ENCODE measurements at places on chromosomes 1 and 21.

- no peak for DNase-seq
Observed at GRCh38 chr1:89271341-89272015, 1.2 kb downstream of the GBP5 start.

DNA sequence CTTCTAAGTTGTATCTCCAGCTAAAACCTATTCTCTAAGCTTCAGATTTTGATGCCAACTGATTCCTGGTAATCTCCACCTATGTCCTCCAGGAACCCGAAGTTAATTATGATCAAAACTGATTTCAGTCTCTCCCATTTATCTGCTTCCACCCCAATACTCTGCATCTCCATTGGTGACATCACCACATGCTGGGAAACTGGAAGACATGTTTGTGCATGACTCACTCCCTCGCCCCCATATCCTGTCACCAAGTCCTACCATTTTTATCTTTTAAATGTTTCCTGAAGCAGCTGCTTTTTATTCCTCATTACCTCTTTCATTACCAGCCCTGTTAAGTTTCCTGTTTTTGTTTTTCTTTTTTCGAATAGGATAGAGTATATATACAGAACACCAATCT is 228.5 kb downstream of the LRRC40 start:
- DNase-seq, result no peak

GRCh38 chr1:30058970-30059369 is 664.4 kb downstream of the MATN1 start:
- DNase-seq, result no peak

DNA sequence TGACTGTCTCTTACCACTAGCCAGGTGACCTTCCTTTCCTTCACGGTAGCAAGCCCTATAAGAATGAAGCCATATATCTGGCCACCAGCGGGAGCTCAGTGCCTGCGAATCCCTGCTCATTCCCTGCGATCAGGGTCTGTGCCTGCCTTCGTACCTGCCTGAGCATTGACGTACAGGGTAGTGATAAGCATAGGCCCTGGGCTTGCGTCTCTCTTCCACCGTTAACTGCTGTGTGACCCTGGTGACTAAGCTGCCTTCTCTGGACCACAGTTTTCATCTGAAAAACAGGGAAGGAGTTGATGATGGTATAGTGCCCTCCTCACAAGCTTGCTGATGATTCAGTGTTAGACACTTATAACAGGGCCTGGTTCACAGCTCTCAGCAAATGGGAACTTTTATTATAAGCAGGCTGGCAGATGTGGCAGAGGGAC is 4.1 kb downstream of the ZC3H12A start:
- peak; percentile 52 for DNase-seq

DNA sequence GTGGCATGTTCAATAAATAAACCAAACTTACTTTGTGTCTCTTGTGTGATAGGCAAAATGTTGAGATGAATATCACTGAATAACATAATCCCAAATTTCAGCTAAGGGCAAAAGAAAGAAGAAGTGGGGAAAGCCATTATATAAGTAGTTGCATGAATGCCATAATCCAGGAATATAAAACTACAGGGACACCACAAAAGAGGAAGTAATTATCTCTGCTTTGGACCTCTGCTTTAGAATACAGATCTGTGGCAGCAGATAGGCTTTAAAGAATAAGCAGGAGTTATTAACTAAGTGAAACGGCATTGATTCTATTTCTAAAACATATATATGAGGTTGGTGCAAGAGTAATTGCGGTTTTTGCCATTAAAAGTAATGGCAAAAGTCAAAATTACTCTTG is 288.5 kb upstream of the SNX7 start:
- no peak for DNase-seq

GRCh38 chr1:240803151-240803550 is 191.2 kb upstream of the GREM2 start:
- no peak for DNase-seq

GRCh38 chr1:236509647-236510401 is 14.0 kb upstream of the LGALS8 start:
- no peak for DNase-seq

GRCh38 chr1:236508593-236509027 is 15.2 kb upstream of the LGALS8 start:
- DNase-seq, result no peak

GRCh38 chr1:152998476-152998875 is 3.1 kb upstream of the SPRR3 start:
- no peak for DNase-seq

- DNase-seq, result no peak
Observed at GRCh38 chr1:231068762-231069161, 28.7 kb upstream of the FAM89A start.

- DNase-seq, result no peak
Observed at GRCh38 chr1:50930965-50931737, 28.9 kb downstream of the FAF1 start.

DNA sequence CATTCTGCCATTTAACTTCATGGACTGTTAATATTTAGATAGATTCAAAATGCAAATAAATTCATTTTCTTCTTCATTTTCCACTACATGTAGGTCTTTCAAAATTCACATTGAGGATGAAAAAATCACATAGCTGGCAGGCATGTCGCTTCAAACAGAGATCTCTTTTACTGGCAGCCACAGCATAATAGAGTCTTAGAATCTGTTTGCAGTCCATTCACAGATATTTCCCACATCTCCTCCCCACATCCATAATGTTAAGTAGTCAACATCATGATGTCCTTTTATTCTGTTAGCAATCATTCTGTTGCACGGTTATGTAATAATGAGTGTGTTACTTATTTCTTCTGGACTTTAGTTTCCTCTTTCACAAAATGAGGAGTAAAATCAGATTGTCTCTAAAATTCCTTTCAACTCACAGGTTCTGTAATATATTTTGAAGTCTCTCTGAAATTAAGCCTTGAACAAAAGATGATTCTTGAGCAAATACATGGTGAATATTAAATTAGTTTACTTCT is 257.5 kb upstream of the SNX7 start:
- no peak for DNase-seq

DNA sequence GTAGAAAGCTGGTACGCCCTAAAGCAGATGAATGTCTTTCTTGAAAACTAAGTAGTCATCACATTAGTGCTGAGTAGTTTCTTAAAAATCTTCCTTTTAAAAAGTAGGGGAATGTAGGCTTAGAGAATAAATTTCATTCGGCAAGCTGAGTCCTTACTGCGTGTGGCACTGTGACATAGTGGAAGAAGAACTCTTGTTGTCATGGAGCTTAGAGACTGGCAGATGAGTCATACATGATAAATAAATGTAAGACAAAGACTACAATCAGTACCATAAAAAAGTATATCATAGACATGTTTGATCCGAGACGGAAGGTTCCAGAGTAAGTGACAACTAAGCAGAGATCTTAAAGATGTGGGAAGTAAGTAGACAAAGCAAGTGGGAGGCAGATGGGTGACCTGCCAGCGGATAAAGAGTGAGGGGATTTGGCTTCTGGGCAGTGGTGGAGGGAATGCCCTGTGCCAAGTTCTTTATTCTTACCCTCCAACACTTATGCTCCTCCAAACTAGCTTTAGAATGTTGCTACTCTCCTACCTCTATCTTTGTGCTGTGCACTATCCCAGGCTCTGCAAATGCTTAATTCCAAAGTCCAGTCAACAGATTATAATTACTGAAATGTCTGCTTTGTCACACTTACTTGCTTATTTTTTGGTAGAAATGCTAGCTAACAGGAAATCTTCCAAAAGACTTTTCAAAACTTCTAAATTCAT is 608.5 kb upstream of the USP24 start:
- DNase-seq, result no peak

DNA sequence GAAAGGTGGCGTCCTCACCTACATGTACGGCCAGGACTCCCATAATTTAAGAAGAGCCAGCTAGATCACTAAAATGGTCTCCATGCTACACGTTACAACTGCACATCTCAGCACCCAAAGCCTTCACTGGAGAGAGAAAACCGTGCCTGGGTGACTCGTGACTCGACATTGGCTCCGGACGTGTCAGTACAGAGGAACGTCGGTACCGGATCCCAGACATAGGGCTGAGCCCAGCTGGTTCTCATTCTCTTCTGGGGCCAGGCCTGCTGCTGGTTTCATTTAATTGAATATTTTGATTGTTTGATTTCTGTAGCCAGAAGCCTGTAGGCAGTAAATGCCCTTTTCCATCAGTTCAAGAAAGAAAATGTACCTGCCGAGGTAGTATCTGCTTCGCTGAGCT is 93.1 kb downstream of the HHIPL2 start:
- no peak for DNase-seq

DNA sequence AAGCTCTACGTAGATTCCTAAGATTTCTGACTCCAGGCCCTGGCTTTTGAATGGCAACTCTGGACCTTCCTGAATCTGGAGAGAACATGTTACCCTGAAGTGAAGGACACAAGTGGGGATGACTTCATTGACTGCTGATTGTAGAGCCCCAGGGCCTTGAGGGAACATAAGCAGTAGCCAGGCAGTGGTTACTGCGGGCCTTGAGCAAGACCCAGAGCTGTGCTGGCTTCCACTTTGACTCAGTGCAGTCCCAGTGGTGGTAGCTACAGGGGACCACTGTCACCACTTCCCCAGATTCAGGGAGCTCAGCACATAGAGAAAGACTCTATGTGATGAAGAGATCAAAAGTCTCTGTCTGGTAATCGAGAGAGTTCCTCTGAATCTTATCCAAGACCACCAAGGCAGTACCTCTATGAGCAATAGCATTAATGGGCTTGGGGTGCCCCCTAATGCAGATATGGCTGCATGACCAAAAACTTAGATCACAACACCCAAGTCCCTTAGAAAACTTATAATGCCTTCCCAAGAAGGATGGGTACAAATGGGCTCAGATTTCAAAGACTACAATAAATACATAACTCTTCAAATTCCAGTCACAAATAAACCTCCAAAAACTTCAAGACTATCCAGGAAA is 1278.3 kb downstream of the AMY1C start:
- no peak for DNase-seq

GRCh38 chr1:99727575-99728185 is 38.8 kb downstream of the FRRS1 start:
- DNase-seq, result no peak

- no peak for DNase-seq
Observed at GRCh38 chr1:3078430-3078861, 9.4 kb downstream of the PRDM16 start.

- DNase-seq, result no peak
Observed at GRCh38 chr1:55067022-55067778, 27.9 kb downstream of the PCSK9 start.

DNA sequence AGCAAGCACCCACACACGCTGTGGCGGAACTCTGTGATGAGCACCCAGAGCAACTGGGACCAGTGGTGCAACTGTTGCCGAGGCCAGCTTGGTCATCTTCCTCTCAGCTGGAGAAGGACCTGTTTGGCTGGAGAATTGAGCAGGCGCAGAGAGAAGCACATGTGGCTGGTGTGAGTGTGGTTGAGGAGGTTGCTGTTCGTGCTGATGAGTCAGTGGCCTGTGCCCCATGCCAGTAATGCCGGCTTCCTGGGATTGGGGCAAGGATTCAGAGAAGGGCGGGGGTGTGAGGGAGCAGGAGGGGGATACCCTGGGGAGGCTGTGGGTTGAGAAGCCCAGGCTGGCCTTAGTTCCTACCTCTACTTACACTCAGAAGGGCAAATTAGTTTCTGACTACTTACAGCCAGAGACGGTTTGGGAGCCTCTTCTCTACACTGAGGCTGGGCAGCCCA is 57.5 kb upstream of the EPS8L3 start:
- DNase-seq, result no peak

DNA sequence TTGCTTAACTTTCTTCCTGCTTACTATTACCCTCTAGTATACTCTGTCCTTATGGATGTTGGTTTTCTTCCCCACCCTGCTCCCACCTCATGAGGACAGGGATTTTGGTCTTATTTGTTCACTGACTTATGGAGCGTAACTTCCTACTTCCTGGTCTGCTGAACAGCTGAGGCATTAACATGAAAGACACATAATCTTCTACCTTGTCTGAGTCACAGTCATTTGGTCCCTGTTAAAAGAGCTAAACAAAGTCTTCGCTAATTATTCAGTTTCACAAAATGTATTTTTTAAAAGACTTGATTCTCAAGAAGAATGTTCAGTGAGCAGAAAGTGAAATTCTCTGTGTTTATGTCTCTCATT is 18.5 kb downstream of the RNASEL start:
- no peak for DNase-seq

DNA sequence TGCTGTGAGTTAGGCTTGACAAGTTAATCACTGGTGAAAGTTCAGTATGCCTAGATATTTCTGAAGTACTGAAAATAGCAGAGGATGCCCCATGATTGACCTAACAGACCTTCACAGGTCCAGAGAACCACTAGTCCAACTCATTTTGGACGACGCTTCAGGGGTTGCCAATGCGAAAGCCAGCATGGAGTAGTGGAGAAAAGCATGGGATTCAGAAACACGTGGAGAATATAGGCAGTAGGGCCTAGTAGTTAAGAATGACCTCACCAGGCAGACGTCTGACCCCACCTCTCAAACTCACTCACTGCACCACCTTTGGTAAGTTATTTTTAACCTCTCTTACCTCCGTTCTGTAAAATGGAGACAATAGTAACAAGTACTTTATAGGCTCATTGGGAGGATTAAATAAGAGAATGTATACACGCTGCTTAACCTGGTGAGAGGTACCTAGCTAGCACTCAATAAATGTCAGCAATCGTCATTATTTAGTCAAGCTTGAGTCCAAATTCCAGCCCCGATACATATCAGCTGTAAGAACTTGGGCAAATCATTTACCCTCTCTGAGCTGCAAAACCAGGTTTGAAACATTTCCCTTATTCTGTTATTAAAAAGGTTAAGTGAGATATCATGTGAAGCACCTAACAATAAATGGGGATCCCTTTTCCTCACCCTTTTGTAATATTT is 13.2 kb downstream of the PLPP3 start:
- DNase-seq, result no peak

- peak; percentile 22 for DNase-seq
Observed at GRCh38 chr1:112957133-112957812, 1.3 kb upstream of the SLC16A1 start.

GRCh38 chr1:217435204-217435603 is 195.7 kb downstream of the GPATCH2 start:
- DNase-seq, result no peak

GRCh38 chr1:40532844-40533424 is 1.5 kb downstream of the ZNF684 start:
- no peak for DNase-seq

DNA sequence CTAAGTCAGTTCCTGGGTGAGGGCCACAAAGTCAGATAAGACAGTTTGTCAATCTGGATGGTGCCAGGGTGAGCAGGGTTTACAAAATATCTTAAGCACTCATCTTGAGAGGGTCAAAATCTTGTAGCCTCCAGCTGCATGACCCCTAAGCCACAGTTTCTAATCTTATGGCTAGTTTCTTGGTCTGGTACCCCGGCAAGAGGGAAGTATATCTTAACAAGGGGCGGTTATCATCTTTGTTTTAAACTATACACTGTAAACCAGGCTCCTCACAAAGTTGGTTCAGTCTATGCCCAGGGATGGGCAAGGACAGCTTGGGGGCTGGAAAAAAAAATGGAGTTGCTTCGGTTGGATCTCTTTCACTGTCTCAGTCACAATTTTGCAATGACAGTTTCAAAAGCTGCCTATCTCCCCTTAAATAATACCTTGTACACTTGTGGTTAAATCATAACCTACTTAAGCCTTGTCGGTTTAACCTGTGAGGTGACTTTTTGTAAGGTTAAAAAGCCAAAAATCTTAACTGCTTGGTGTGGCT is 7.8 kb upstream of the CD46 start:
- DNase-seq, result no peak

- DNase-seq, result no peak
Observed at GRCh38 chr1:55213151-55213884, 1.8 kb downstream of the USP24 start.

- DNase-seq, result no peak
Observed at GRCh38 chr21:37535672-37536071, 169.1 kb downstream of the DYRK1A start.

- no peak for DNase-seq
Observed at GRCh38 chr1:80994038-80994437, 806.7 kb upstream of the ADGRL2 start.
